ENCODE measurements at places on chromosomes 1 and 21.

DNA sequence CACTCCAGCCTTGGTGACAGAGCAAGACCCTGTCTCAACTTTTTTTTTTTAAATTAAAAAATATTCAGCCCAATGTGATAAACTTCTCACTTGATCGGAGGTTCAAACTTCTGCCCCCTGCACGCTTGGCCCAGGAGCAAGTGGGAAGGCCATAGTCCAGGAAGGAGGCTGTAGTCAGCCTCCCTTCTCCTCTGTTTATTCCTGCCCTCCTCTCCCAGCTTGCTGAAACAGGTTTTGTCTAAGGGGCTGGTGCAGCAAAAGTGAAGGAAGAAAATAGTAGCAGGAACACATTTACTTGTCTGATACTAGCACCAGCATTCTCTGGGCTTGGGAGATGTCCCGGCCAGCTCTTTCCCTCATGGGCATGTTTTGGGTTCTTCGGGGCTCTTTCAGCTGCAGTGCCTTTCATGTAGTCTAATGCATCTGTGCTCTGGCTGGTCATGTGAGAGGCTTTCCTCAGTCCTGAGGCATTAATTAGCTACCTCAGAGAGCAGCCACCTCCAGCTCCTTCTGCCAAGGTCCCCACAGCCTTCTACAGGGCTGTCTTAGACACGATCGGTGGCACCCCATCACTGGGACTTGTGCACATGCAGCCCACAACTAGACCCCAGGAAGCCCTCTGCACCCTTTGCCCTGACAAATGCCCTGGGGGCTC, 12.9 kb downstream of the SLC44A3 start:
- no peak for DNase-seq

DNA sequence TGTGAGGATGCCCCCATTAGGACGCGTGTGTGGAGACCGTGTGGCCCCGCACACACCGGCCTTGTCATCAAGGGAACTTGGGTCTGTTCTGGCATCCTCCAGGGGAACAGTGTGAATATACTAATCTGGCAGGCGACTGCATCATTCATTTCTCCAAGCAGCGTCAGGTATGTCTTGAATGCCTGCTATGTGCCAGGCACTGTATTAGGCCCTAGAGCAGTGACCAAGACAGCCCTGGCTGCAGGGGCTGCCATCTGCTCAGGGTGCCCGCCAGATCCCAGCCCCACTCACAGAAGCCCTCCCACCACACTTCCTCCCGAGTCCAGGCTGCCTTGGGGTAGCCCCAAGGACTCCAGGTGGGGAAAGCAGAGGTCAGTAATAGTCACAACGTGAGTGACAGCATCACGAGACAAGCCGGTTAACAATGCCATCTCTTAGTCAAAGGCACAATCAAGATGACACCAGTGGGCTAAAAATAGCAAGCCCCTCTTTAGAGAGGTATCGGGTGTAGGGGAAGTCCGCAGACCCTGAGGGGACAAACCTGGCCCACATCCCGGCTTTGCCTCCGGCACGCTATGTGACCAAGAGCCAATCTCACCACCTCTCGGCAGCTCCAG, 7.5 kb upstream of the LAPTM5 start:
- no peak for DNase-seq

GRCh38 chr21:39489380-39489924, 37.7 kb downstream of the SH3BGR start:
- no peak for DNase-seq

DNA sequence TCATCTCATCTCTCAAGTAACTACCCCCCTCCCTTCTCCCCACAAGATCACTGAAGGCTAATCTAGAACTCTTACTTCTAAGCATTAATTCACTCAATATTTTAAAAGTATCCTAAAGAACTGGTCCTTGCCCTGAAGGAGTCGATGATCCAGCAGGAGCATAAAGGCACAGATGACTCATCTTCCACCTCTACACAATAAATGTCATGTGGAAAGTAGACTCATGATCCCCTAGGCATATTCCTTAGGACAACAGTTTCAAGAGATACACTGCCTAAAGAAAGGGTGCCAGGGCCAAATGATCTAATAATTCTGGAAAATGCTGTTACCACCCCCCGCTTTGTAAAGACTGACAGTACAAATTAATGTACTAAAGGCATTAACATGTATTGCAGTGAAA, 85.8 kb upstream of the DIRAS3 start:
- DNase-seq = no peak

GRCh38 chr1:202952818-202953217, 5.3 kb downstream of the ADIPOR1 start:
- no peak for DNase-seq

- DNase-seq = no peak
Measured at GRCh38 chr1:89836252-89837035, 15.6 kb downstream of the LRRC8D start.

DNA sequence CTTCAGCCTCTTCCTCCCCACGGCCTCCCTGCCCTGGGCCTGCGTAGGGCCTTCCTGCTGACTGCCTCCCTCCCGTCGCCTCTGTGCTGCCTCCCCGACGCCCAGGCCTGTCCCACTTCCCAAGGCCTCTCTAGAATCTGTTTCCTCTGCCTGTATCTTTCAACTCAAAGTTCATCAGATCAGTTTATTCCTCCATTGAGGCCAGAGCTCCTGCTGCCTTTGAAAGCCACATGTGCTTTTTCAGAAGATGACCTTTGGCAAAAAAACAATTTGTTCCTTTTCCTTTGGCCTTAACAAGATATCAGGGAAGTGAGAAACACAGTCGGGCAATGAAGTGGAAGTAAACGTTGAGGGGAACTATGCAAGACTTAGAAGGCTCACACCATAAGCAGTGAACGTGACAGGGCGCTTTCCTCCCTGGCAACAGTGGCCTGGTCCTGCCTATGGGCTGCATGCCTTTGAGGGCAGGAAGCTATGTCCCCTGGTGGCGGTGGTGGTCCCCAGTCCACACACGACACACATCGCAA, 85.9 kb downstream of the PSMG1 start:
- no peak for DNase-seq

DNA sequence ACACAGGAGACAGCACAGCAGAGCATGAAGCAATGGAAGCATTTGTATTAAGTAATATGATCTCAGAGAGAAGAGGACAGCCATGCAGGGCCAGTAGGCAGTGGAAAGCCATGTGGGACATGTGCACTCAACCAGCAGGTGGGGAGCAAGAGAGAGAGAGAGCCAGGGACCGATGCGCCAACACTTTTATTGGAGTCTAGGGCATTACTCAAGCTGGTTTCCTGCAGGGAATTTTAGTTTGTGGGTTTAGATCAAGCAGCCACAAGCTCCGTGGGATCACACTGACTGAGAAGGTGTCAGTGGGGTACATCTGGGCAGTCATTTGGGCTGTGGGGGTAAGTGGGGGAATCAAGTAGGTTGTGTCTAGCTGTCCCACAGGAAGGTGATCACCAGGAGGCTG, 137.1 kb downstream of the PCBP3 start:
- DNase-seq = no peak

DNA sequence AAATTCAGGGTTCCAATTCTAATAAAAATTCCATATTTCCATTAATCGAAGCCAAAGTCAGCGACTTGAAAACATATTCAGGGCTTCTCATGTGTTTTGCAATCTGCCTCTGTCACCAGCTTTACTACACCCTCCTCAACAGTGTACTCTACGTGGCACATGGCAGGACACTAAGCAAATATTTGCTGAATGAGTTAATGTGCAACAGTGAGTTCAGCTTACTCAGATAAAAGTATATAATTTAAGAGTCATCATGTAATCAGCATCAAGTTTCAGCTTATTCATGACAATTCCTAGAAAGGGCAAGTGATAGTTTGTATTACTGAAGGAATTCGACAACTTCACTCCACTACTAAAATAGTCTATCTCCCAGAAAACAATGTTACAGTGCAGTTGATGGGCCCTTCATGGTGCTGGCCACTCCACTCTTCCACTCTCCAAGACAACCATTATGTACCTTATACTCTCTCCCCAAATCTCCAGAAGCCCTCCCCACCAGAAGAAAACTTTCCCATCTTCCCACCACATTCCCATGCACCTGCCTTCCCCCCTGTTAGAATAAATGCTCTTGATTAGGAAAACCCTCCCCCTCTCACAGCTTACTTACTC, 97.3 kb downstream of the TTLL7 start:
- no peak for DNase-seq

DNA sequence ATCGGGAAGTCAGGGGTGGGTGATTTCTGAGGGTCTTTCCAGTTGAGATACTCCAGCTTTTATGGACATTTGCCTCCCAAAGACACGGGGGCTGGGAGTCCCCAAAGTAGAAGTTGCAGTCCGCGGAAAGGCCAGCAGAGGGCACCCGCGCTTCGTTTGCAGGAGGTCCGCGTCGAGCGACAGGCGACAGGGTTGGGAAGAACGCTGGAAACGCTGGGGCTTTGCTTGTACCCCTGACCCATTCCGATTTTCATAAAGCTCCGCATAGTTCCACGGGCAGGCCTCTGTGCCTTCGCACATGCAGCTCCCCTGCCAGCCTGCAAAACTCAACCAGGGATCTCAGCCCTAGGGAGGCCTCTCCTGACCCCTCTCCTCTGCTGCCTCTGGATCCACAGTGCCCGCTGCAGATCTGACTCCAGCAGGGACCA, 44.2 kb upstream of the LAPTM5 start:
- peak; percentile 28 for DNase-seq

Measured in NCI-H446 treated with DMSO at 0.1 percent for 48 hours (cell line).